ENCODE measurements at places on chromosomes 1 and 21. TPM values are rescaled to one million over a fixed set of nuclear protein-coding genes. Genes with fewer than 3 reads are reported as not detected.

DNA sequence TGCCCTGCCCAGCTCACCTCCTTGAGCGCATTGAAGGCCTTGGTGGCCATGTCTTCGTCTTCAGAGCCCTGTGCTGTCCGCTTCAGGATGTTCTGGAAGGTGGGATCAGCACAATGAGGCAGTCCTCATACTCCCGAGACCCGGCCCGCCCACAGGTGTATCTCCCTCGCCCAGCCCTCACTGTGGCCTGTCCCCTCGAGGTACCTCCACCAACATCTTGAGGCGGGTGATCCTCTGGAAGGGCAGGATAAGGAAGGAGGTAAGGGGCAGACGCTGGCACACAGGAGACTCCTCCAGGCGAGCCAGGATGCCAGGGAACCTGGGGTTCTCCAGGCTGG lies 7.1 kb downstream of the ARHGEF19 start:
- DNase-seq, result no peak

Gene KCND3
- 1.0 TPM for total RNA-seq

GRCh38 chr1:207214453-207214852 lies 107.0 kb upstream of the CD55 start:
- no peak for DNase-seq

DNA sequence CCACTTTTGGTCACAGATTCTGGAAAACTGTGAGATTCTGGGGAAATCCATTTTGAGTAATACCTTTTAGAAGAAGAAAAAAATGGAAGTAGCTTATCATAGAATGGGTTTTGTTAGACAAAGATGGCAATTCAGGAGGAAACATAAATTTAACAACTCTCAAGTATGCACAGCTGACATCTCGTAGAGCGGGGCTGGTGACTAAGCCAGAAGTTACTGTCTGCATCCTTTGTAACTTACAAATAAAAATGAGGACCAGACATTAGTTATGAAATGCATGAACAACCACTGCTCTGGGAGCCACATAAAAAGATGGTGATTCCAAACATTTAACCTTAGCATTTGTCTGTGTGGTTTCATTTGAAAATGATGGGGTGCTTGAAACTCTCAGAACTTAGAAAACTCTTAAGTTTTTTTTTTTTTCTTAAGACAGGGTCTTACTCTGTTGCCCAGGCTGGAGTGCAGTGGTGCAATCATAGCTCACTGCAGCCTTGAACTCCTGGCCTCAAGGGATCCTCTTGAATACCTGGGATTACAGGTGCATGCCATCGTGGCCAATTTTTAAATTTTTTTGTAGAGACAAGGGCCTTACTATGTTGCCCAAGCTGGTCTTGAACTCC lies 49.2 kb upstream of the ATP5PO start:
- DNase-seq, result no peak

Gene EFCAB7
- total RNA-seq, result 2.6 TPM

Gene LY9
- total RNA-seq, result 1.5 TPM

Gene CD48
- 7.0 TPM for total RNA-seq

DNA sequence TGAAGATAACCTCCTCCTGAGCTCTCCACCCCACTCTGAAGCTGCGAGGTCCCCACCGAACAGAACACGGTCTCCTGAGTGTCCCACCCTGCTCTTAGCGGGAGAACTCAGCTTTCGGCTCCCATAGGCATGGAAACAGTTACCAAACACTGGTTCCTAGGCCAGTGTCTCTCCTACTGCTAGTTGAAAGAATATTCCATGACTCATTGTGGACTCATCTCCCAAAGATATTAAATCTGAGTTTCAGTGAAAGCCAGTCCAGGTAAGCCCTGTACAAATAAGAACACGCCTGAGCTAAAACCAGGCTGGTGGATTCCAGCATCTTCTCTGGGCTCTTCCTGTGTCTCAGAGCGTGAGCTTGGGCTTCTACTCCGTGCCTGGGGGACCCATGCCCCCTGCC lies 107.5 kb upstream of the CLDN14 start:
- DNase-seq, result no peak

DNA sequence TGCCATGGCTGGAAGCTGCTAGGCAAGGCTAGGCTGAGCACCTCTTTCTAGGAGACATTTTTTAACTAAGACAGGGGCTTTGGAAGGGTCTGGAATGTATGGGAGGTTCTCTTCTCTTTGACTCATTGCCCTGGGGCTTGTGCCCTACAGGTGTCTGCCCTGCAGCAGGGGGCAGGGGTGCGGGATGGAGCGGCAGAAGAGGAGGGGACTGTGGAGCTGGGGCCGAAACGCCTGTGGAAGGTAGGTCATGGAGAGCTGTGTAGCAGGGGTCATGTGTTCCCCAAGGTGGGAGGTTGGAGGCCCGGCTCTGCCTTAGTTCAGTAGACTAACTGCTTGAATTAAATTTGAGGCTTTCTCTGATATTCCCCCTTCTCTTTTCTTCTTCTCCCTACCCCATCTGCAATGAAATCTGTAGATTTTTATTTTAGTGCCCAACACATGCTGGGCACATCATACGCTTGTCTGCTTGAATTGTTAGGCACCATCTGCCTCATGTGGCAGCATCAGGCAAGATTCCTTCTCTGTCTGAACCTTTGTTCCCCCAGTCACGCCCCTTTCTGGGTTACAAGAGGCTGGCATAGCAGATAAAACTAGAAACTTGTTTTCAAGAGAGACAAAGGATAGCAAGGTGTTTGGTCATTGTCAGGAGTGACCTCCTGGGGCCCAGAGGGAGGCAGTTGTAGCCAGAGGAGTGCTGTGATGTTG lies 18.4 kb downstream of the PPFIA4 start:
- no peak for DNase-seq

DNA sequence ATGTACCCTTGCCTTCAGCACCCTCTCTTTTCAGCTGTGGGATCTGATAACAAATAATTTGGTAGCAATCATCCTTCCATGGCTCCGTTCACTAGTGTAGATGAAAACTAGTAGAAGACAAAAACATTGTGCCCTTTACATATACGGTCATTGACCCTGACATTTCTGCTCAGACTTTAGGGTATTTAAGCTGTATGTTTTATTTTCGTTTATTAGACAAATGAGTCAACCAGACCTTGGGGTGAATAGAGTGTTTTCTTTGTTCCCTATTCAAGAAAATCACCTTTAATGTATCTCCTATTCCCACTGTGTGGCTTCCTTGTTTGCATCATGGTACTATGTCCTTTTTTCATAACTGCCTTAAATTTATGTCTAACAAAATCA lies 187.3 kb downstream of the VAV3 start:
- no peak for DNase-seq

DNA sequence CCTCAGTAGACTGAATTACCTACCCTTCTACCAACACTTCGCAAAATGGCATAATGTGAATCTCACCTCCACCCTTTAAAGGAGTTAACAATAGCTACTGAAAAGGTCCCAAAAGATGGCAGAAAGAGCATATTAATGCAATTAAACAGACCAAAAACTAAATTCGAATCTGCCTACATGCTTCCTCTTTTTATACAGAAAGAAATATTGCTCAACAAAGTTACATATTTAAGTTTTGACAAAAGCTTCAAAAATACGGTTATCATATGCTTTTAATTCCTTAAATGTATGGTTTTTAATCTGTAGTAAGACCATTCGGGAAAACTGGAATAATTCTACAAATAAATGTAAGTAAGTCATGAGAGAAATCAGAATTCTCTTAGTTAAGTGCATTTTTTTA lies 2.2 kb downstream of the APP start:
- no peak for DNase-seq

Gene MROH7
- total RNA-seq, result 2.8 TPM

DNA sequence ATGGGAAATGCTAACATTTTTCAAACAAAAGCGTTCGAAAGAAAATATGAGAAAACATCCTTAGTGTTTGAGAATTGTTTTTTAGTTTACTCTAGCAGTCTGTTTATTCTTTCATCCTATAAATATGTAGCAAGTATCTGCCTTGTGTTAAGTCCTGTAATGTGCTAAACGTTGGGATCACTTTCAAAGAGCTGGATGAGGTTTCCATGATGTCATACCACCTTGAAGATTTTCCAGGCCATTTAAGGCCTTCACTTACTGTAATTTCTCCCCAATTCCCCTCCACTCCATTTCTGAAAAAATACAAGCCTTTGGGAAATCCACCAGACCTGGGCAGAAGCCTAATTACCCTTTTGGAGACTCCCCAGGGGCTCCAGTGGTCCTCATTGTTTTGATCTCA lies 24.2 kb upstream of the CTBS start:
- no peak for DNase-seq

GRCh38 chr1:29958271-29958670 lies 721.9 kb downstream of the PTPRU start:
- DNase-seq, result no peak

- DNase-seq, result no peak
Observed at GRCh38 chr1:89502042-89502441, 22.6 kb upstream of the LRRC8B start.

DNA sequence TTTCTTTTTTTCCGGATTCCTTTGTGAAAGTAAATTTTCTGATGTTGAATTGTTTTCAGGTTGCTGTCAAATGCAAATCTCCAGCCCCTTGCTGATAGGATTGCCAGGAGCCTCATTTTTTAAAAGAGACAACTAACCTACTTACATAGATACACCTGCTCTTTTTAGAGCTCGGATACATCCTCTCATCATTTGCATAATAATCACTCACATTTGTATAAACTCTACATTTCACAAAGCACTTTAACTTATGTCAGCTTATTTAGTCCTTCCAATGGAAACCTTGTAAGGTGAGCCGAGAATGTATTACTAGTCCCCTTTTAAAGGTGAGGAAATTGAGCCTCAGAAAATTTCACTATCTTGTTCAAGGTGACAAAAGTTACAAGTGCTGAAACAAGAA lies 84.8 kb downstream of the KCTD3 start:
- DNase-seq, result no peak

Gene ACTRT2
- not detected for total RNA-seq

DNA sequence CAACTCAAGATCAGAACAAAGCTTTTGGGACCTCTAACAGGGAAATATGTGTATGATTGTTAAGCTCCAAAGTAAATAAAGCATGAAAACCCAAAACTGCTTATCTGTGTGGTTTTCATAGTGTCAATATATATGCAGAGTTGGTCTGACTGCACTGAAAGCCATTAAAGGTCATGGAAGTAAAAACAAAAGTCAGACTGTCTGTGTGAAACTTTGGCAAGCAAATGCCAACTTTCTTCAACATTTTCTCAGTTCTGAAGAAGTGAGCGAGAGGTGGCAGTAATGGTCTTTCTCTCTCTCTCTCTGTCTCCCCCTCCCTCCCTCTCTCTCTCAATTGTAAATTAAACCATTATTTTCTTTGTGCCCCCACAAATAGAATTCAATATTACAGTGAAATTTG lies 100.1 kb upstream of the S1PR1 start:
- DNase-seq, result no peak

Gene DCDC2B
- total RNA-seq, result not detected

- no peak for DNase-seq
Observed at GRCh38 chr1:226098870-226099835, 36.6 kb downstream of the H3-3A start.

DNA sequence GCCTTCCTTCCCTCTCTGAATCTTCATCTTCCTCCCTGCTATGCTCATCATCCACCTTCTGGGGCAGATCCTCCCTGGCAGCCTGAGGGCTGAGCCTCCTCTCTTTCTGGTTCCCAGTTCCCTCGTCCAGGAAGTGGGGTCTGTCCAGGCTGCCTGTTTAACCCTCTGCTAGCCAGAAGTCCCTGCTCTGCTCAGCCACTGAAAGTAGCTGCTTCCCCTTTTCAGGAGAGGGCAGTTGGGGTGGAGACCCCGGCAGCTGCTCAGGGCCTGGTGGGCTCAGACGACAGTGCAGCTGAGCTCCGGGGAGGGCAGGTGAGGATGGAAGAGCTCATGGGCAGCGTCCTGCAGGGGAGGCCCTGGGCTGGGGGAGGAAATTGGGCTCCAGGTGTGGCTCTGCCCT lies 43.1 kb upstream of the ETV3 start:
- no peak for DNase-seq

- DNase-seq, result no peak
Observed at GRCh38 chr1:79117376-79117775, 110.8 kb upstream of the ADGRL4 start.

DNA sequence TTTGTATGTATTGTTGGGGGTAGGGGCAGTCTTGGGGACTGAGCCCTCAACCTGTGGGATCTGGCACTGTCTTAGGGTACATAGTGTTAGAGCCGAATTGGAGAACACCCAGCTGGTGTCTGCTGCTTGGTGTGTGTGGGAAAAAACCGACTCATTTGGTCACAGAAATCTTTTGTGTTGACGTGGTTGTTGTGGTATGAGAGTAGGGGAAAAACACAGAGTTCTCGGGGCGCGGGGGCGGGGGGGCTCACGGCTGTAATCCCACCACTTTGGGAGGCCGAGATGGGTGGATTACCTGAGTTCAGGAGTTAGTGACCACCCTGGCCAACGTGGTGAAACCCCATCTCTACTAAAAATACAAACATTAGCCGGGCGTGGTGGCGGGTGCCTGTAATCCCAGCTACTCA lies 15.3 kb upstream of the SRSF10 start:
- no peak for DNase-seq

DNA sequence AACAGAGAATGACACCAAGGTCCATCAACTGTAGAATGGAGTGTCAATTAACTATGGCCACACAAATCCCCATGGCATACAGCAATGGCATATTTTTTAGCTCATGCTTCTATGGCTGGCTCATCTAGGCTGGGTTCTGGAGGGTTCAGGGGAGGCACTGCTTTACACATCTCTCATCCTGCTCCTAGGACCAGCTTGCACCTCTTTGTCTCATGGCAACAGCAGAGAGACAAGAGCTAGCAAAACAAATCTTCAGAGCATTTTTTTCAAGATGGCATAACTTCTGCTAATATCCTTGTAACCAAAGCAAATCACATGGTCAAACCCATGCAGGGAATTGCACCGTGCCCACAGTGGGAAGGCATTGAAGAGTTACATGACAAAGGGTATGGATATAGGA lies 82.4 kb downstream of the KIF14 start:
- DNase-seq, result no peak

DNA sequence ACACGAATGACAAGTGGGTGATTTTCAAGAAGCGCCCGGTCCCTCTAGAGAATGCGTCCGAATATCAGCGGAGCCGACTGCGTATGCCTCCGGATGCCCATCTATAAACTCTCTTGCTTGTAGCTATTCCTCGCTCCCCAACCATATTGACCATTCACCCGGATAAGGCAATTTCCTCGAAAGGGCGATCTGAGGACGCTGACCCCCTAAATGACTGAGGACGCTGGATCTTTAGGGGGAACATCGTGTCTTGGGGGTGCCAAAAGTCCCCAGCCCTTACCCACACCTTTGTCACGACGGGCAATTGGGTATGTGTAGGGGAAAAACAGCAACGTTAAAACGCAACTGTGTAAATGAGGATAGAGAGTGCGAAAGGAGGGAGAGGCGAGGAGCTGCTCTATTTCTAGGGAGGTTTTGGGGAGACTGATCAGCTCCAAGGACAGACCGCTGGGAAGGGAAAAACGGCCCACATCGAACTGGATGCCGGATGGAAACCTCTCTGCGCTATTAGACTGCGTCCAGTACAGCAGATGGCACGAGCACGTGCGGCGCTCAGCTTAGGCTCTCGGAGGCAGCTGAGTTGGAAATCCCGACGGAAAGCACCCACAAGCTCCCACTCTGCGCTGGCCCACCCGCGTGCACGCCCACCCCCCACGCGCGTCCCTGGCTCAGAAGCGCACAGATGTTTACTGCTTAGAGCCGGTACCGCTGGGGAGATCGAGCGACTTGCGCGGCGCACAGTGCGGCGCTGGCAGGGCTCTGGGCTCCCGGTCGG lies 2.9 kb upstream of the PRRX1 start:
- DNase-seq, result no peak

Gene MTARC1
- 14.9 TPM for total RNA-seq

Measured in liver (tissue), 10 donors.